ENCODE measurements at places on chromosomes 4 and X. TPM values are rescaled to one million over a fixed set of nuclear protein-coding genes. Genes with fewer than 3 reads are reported as not detected.

DNA sequence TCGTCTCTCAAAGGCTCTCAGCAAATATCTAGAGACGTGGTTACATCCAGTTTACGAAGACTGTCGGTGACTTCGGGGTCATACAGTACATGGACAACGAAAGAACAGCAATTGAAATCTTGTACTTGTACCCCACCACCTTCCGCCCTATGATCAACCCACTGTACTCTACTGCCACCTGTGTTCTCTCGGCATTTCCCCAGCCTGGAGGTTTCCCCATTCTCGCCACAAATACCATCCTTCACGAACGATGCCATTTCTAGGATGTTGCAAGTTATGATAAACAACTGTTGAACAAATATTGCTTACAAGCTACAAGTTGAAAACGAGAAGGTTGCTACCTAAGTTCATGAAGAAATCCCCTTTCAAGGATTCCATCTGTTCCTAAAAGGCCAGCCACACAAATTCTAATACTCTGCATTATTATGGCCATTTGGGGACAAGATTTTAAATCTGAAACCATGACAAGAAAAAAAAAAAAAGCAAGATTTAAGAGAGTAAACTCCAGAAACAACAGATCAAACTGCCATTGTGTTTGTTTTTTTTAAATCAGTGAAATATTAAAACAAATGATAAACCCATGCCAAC is 1.6 kb downstream of the APBB2 start:
- peaks cover 15% of the 10 kb centered on the region for H3K4me1 ChIP-seq
- H3K27me3 ChIP-seq: no peaks in the 10 kb centered on the region
- H3K4me3 ChIP-seq: no peak overlapping the region
- no peak overlapping the region for H3K27ac ChIP-seq
- no peaks in the 10 kb centered on the region for H3K36me3 ChIP-seq

DNA sequence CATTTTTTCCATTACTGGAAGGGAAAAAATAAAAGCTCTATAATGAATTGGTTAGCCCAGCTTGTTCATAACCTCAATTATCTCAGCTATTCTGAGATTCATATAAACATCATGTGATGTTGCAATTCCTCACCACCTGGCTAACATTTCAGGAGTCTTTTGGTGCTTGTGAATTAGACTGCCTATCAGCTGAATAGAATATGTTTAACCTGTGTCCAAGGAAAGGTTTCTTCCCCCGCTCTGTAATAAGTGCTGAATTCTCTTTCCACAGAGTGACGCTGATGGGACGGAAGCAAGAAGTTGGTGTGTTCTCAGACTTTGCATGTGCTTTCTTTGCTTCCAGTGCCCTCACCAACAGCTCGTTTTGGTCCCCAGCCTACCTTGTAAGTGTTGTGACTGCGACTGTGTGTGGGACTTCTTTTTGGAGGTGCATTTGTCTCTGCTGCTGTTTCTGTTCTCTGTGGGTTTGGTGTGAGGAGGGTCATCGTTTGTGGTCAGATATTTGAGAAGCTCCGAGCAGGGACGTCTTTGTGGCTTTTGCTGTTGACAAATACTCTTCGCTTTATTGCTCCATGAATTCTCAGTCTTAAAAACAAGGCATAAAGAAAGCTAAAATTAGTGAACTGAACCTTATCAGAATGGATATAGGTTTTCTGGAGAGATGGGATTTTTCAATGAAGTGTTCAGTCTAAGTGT is 61.7 kb downstream of the PPARGC1A start:
- peaks cover 6% of the 10 kb centered on the region for H3K36me3 ChIP-seq
- H3K4me3 ChIP-seq: no peak overlapping the region
- H3K4me1 ChIP-seq: peaks cover 2% of the 10 kb centered on the region
- peak overlapping the region; percentile 60 for H3K27ac ChIP-seq

Gene PPBP
- total RNA-seq: 43.5 TPM

Gene GPR50
- not detected for total RNA-seq

Gene RHOXF1
- not detected for total RNA-seq

GRCh38 chr4:107808572-107808971 is 16.2 kb upstream of the SGMS2 start:
- H3K27ac ChIP-seq: no peak overlapping the region
- no peaks in the 10 kb centered on the region for H3K36me3 ChIP-seq
- no peaks in the 10 kb centered on the region for H3K4me1 ChIP-seq
- H3K27me3 ChIP-seq: no peaks in the 10 kb centered on the region
- no peak overlapping the region for H3K4me3 ChIP-seq

Gene NRK
- 12.2 TPM for total RNA-seq

Gene DCHS2
- 13.4 TPM for total RNA-seq

- no peaks in the 10 kb centered on the region for H3K4me1 ChIP-seq
- H3K27me3 ChIP-seq: no peaks in the 10 kb centered on the region
- H3K27ac ChIP-seq: no peak overlapping the region
- no peaks in the 10 kb centered on the region for H3K36me3 ChIP-seq
- no peak overlapping the region for H3K4me3 ChIP-seq
These were observed 88.9 kb downstream of the JAKMIP1 start for GRCh38 chr4:6111354-6111960.

DNA sequence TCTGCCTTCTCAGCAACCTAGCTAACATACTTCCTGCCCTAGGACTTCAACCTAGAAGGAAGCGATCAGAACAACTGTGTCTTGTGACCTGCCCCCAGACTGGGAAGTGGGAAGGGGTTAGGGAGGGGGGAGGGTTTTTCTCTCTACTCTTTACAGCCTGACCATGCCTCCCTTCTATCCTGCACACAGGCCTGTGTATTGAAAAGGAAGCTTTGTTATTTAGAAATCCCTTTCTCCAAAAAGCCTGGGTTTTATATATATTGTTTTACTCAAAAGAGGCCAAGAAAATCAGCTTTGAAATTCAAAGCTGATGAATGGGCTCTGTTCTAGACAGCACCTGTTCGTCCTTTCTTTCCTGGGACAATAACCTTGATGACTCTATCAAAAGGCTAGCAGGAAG is 35.2 kb upstream of the SMS start:
- H3K36me3 ChIP-seq: no peaks in the 10 kb centered on the region
- H3K4me3 ChIP-seq: no peak overlapping the region
- peaks cover 3% of the 10 kb centered on the region for H3K4me1 ChIP-seq
- H3K27me3 ChIP-seq: no peaks in the 10 kb centered on the region

Gene RNF212
- 4.5 TPM for total RNA-seq

- no peak overlapping the region for H3K4me3 ChIP-seq
- H3K27ac ChIP-seq: no peak overlapping the region
- H3K27me3 ChIP-seq: no peaks in the 10 kb centered on the region
- peak; percentile 19 for DNase-seq
- peaks cover 53% of the 10 kb centered on the region for H3K36me3 ChIP-seq
- no peaks in the 10 kb centered on the region for H3K4me1 ChIP-seq
These were observed 33.4 kb downstream of the NELFA start for GRCh38 chr4:1975391-1975801.

Gene AFM
- total RNA-seq: 0.09 TPM

DNA sequence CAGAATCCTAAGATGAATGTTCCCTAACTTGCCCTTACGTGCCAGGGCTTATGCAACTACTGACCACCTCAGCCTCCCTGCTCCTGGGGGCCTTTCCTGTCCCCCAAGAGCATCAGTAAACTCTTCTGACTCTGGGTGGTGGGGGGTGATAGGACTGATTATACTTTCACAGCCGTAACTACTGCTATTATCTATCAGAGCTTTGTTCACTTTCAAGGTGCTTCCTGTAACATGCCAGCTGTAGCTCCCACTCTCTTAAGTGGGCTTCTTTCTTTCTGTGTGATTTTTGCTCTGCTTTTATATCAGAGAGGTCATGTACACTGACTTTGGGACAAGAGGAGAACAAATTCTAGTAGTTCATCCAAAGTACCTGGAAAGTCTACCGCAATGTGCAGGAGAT is 25.3 kb downstream of the SPINK2 start:
- no peaks in the 10 kb centered on the region for H3K36me3 ChIP-seq
- H3K27ac ChIP-seq: no peak overlapping the region
- H3K27me3 ChIP-seq: no peaks in the 10 kb centered on the region
- no peak overlapping the region for H3K4me3 ChIP-seq

DNA sequence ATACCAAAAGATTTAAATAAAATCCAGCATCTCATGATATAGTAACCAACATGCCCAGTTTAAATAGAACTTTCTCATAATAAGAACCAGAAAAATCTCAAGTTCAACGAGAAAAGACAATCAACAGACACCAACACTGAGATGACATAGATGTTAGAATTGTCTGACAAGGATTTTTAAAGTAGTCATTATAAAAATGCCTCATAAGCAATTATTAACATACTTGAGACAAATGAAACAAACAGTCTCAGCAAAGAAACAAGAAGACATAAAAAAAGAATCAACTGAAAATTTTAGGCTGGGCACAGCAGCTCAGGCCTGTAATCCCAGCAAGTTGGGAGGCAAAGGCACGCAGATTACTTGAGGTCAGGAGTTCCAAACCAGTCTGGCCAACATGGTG is 118.1 kb downstream of the FGF16 start:
- H3K4me1 ChIP-seq: no peaks in the 10 kb centered on the region
- no peak for DNase-seq
- H3K27me3 ChIP-seq: no peaks in the 10 kb centered on the region
- H3K4me3 ChIP-seq: no peak overlapping the region
- no peaks in the 10 kb centered on the region for H3K36me3 ChIP-seq

Gene GLRA2
- 0.60 TPM for total RNA-seq

Gene CXCL6
- 6.5 TPM for total RNA-seq

Gene MND1
- 1.5 TPM for total RNA-seq

GRCh38 chr4:177023951-177024350 is 231.2 kb upstream of the VEGFC start:
- no peaks in the 10 kb centered on the region for H3K27me3 ChIP-seq
- no peaks in the 10 kb centered on the region for H3K4me1 ChIP-seq
- H3K27ac ChIP-seq: no peak overlapping the region
- H3K36me3 ChIP-seq: no peaks in the 10 kb centered on the region

DNA sequence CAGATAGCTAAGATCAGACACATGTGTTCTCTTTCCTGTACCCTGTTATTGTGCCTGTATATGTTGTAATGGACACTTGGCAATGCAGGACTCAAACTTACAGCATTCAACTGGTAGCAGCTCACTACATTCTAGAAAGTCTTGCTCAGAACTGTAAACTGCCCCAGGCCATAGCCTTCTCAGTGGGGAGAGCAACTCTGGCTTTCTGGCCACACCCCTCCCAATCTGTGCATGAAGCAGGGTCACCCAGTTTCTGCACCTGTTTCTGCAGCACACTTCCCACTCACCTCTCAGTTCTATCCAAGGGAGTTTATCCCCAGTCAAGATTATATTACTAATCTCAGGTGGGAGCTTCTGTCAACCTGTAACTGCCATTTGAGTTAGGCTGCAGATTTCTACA is 38.9 kb upstream of the TBX22 start:
- no peaks in the 10 kb centered on the region for H3K27me3 ChIP-seq
- no peaks in the 10 kb centered on the region for H3K36me3 ChIP-seq
- no peak overlapping the region for H3K4me3 ChIP-seq
- no peak for DNase-seq

DNA sequence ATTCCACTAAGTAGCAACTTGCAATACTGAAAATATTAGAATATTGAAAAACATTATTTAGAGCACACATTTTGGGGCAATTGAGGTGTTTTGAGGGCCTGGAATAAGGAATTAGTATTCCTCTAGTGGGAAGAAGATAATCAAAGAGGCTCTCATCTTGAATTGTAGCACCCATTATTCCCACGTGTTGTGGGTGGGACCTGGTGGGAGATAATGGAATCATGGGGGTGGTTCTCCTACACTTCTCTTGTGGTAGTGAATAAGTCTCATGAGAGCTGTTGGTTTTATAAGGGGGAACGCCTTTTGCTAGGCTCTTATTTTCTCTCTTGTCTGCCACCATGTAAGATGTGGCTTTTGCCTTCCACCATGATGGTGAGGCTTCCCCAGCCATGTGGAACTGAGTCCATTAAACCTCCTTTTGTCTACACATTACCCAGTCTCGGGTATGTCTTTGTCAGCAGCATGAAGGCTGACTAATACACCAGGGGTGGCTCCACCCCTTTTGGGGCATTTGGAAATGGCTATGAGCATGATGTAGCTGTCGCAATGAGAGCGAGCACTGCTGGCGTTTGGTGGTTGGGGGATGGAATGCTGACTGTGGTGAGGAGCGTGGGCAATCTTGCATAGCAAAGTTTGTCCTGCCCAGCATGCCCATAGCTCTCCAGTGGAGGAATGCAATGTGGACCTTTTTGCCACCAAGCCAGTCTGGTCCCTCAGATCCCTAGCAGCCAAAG is 308.2 kb downstream of the FRMPD4 start:
- peaks cover 13% of the 10 kb centered on the region for H3K27me3 ChIP-seq
- H3K27ac ChIP-seq: no peak overlapping the region
- H3K36me3 ChIP-seq: no peaks in the 10 kb centered on the region
- H3K4me3 ChIP-seq: no peak overlapping the region
- DNase-seq: no peak
- no peaks in the 10 kb centered on the region for H3K4me1 ChIP-seq

Gene TRAPPC11
- 35.3 TPM for total RNA-seq

- no peaks in the 10 kb centered on the region for H3K4me1 ChIP-seq
- H3K27ac ChIP-seq: no peak overlapping the region
- no peak overlapping the region for H3K4me3 ChIP-seq
- no peaks in the 10 kb centered on the region for H3K27me3 ChIP-seq
These were observed 89.4 kb upstream of the IL13RA1 start for GRCh38 chrX:118637997-118638396.
